Activated T-helper 2 cell treated with anti-CD3 and anti-CD28 coated beads, Interferon-gamma antibody, Interleukin-2, Interleukin-4, amounts not matched to agents 10 μg/mL and 5 μg/mL and 100 μg/mL, durations not matched to agents 14 hours and 24 hours and 36 hours (primary cell): ENCODE measurements at places on chromosomes 6 and 20.

- no peaks in the 10 kb centered on the region for H3K4me1 ChIP-seq
- H3K36me3 ChIP-seq = no peaks in the 10 kb centered on the region
- DNase-seq = no peak
- no peak overlapping the region for H3K27ac ChIP-seq
- no peak overlapping the region for H3K4me3 ChIP-seq
- no peaks in the 10 kb centered on the region for H3K27me3 ChIP-seq
These were observed 218.9 kb downstream of the EYA4 start for GRCh38 chr6:133460101-133460500.

DNA sequence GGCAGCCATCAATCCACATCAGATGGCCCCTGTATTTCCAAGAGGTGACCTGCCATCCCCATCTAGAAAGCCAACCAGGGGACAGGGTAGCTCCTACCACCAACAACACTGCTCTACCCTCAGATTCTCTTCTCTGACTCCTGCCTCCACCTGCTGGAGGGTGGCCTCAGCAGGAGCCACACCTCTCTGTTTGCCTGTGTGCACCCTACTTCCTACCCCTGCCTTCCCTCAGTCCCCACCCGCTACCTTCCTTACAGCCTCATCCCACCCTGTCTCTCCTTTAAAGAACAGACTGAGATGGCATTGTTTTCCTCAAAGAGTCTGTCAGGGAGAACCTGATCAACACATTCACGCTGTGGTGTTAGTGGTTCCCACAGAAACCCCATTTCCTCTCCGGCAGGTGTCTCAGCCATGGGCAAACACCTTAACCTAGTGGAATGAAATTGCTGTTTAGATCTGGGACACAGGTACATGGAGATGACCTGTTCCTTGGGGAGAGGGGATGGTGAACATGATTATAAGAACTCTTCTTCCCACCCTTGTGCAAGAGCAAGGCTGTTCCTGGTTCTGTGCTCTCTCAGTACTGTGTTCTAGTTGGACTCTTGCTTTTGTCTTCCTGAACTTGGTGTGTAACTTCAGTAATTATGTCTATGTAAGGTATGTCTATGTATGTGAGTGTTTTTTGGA, 1.8 kb downstream of the ENTPD6 start:
- peaks cover 23% of the 10 kb centered on the region for H3K36me3 ChIP-seq
- peaks cover 26% of the 10 kb centered on the region for H3K4me1 ChIP-seq
- H3K4me3 ChIP-seq = peak overlapping the region; percentile 94
- no peaks in the 10 kb centered on the region for H3K27me3 ChIP-seq
- no peak overlapping the region for H3K27ac ChIP-seq

GRCh38 chr6:137320271-137320670, 101.1 kb upstream of the IFNGR1 start:
- H3K4me1 ChIP-seq = no peaks in the 10 kb centered on the region
- no peak overlapping the region for H3K4me3 ChIP-seq
- peaks cover 19% of the 10 kb centered on the region for H3K27me3 ChIP-seq

DNA sequence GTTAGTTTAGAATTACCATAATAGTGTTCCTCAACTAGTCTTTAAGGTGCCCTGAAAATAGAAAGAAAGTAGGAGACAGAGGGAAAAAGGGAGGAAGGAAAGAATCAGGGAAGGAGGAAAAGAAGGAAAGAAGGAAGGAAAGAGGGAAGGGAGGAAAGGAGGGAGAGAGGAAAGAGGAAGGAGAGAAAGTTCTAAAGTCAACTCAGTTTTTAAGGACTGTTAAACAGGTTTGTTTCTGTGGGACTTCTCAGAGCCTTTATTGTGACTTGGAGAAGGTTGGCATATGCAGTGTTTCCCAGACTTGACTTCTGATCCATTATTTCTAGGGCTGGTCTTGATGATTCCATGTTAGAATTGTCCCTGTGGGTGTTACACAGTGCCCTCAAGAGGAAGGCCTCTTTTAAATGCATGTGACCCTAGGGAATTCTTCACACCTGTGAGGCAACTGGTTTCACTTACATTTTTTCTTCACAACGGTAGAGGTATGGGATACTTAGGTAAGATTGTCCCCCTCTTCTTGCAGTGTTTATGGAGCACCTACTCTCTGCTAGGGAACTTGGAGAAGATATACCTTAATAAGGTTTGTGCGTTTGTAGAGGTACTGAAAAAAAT, 132.7 kb upstream of the GMDS start:
- H3K4me3 ChIP-seq = no peak overlapping the region
- no peaks in the 10 kb centered on the region for H3K27me3 ChIP-seq
- no peaks in the 10 kb centered on the region for H3K36me3 ChIP-seq
- DNase-seq = no peak
- H3K4me1 ChIP-seq = peaks cover 2% of the 10 kb centered on the region
- H3K27ac ChIP-seq = no peak overlapping the region

GRCh38 chr6:111487661-111488060, 4.6 kb upstream of the REV3L start:
- DNase-seq = no peak
- no peaks in the 10 kb centered on the region for H3K27me3 ChIP-seq
- H3K4me1 ChIP-seq = peaks cover 41% of the 10 kb centered on the region
- peak overlapping the region; percentile 72 for H3K27ac ChIP-seq
- H3K36me3 ChIP-seq = peaks cover 41% of the 10 kb centered on the region
- no peak overlapping the region for H3K4me3 ChIP-seq

DNA sequence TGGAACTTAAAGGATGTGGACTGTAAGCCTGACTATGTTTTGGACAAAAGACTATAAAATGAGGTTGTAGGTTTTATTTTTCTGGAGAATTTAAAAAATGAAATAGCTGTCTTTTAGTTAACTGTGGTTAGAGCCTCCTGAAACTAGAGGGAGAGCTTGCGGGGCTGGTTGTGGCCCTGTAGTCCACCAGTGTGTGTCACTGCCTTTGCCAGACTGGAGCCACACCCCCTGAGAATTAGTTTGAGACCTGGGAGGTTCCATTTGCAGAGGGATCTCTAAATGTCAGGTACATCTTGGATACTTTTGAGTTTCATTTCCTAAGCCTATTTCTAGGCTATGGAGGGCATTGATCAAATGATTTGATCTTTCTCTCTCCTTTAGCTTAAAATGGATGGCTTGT, 20.8 kb downstream of the ZC2HC1B start:
- no peak for DNase-seq
- peaks cover 4% of the 10 kb centered on the region for H3K27me3 ChIP-seq
- no peak overlapping the region for H3K4me3 ChIP-seq
- H3K4me1 ChIP-seq = no peaks in the 10 kb centered on the region
- H3K36me3 ChIP-seq = no peaks in the 10 kb centered on the region
- H3K27ac ChIP-seq = no peak overlapping the region

GRCh38 chr6:85463621-85464259, 13.9 kb downstream of the NT5E start:
- H3K4me1 ChIP-seq = peaks cover 74% of the 10 kb centered on the region
- H3K27me3 ChIP-seq = no peaks in the 10 kb centered on the region
- peak overlapping the region; percentile 93 for H3K27ac ChIP-seq

GRCh38 chr6:169668203-169668847, 33.5 kb downstream of the WDR27 start:
- no peak overlapping the region for H3K27ac ChIP-seq
- H3K36me3 ChIP-seq = peaks cover 7% of the 10 kb centered on the region
- H3K4me1 ChIP-seq = peaks cover 7% of the 10 kb centered on the region
- H3K27me3 ChIP-seq = no peaks in the 10 kb centered on the region
- DNase-seq = no peak
- H3K4me3 ChIP-seq = no peak overlapping the region

GRCh38 chr6:113653275-113653674, 203.9 kb upstream of the MARCKS start:
- no peak overlapping the region for H3K27ac ChIP-seq
- no peak for DNase-seq
- no peak overlapping the region for H3K4me3 ChIP-seq
- H3K4me1 ChIP-seq = no peaks in the 10 kb centered on the region

- H3K4me1 ChIP-seq = peaks cover 57% of the 10 kb centered on the region
- no peak for DNase-seq
- peak overlapping the region; percentile 74 for H3K27ac ChIP-seq
- peak overlapping the region; percentile 43 for H3K4me3 ChIP-seq
These were observed 23.3 kb downstream of the NAPB start for GRCh38 chr20:23397961-23398360.

- no peak for DNase-seq
- H3K27me3 ChIP-seq = no peaks in the 10 kb centered on the region
- H3K36me3 ChIP-seq = peaks cover 41% of the 10 kb centered on the region
These were observed 10.3 kb downstream of the PREX1 start for GRCh38 chr20:48817367-48818030.

GRCh38 chr20:36207602-36208001, 28.7 kb upstream of the AAR2 start:
- no peak overlapping the region for H3K4me3 ChIP-seq
- no peak overlapping the region for H3K27ac ChIP-seq
- H3K4me1 ChIP-seq = peaks cover 2% of the 10 kb centered on the region
- H3K27me3 ChIP-seq = peaks cover 6% of the 10 kb centered on the region
- no peaks in the 10 kb centered on the region for H3K36me3 ChIP-seq

DNA sequence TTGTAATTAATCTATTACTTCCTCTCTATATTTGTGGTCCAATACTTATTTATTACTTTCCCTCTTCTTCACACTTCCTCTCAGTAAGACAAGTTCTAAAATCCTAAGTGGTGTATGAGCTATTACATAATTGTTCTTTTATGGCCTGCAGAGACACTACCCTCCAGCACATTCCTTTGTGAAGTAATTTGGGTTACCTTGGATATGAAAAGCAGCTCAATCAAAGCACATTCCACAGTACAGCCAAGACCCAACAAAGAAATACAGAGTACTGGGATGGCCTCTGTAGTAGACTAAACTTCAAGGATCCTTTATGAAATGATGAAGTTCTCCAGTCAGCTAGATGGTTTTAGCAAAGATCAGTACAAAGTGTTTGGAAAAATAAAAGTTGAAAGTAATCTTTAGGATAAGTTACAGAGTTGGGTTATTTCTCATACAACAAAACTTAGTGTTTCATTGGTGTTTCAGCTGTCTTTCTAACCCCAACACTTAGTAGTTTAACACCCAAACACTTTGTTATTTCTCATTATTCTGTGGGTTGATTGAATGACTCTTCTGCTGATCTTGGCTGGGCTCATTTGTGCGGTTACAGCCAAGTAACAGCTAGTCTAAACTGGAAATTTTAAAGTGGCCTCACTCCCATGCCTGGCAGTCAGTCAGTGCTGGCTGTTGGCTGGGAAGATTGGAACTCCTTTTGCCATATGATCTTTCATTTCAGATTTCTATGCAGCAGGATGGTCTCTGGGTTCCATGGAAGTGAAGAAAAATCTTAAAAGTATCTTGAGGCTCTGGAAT, 161.5 kb upstream of the POU3F2 start:
- H3K36me3 ChIP-seq = no peaks in the 10 kb centered on the region
- no peaks in the 10 kb centered on the region for H3K27me3 ChIP-seq
- no peaks in the 10 kb centered on the region for H3K4me1 ChIP-seq
- no peak for DNase-seq
- H3K4me3 ChIP-seq = no peak overlapping the region

- DNase-seq = no peak
- H3K36me3 ChIP-seq = no peaks in the 10 kb centered on the region
- H3K4me3 ChIP-seq = no peak overlapping the region
- H3K27ac ChIP-seq = no peak overlapping the region
These were observed 161.0 kb downstream of the TRMT11 start for GRCh38 chr6:126147291-126147815.

- DNase-seq = no peak
- H3K4me3 ChIP-seq = no peak overlapping the region
- peaks cover 2% of the 10 kb centered on the region for H3K27me3 ChIP-seq
- no peaks in the 10 kb centered on the region for H3K36me3 ChIP-seq
- H3K4me1 ChIP-seq = no peaks in the 10 kb centered on the region
These were observed 122.5 kb downstream of the DST start for GRCh38 chr6:56520218-56520617.

- no peak overlapping the region for H3K4me3 ChIP-seq
- no peak overlapping the region for H3K27ac ChIP-seq
- DNase-seq = no peak
- H3K36me3 ChIP-seq = no peaks in the 10 kb centered on the region
These were observed 7.1 kb upstream of the TMEM181 start for GRCh38 chr6:158552796-158553138.

- peaks cover 2% of the 10 kb centered on the region for H3K27me3 ChIP-seq
- no peaks in the 10 kb centered on the region for H3K36me3 ChIP-seq
- DNase-seq = no peak
- no peaks in the 10 kb centered on the region for H3K4me1 ChIP-seq
These were observed 27.0 kb downstream of the KCNK15 start for GRCh38 chr20:44772636-44773035.

DNA sequence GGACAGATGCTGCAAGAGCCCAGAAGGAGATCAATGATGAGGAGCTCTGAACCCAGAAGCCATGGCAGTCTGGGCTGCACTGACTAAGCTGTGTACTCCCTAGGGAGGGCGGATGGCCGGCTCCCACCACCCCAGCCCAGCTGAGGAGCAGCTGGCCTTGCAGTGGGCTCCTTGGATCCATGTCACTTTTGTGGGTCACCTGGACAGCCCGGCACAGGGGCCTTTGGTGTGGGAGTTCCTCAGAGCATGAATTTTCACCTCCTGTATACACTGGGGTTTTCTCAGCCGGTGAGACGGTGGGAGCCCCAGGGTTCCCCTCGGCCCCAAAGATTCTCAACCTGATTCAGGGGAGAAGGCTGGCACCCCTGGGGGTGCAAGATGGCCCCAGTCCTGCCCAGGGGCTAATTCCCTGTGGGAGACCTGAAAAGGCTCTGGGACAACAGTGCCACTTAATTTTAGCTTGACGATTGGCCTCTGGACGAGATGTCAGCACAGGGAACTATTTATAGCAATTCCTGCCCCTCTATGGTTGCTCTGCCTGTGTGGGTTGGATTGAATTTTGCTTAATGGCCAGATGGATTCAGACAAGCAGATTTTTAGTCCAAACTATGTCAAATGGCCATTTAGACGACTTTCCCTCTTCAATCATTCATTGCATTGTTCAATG, 121.6 kb upstream of the PMEPA1 start:
- H3K4me1 ChIP-seq = no peaks in the 10 kb centered on the region
- no peak for DNase-seq
- no peak overlapping the region for H3K4me3 ChIP-seq
- no peaks in the 10 kb centered on the region for H3K27me3 ChIP-seq

GRCh38 chr6:33061987-33062386, 11.5 kb downstream of the HLA-DPA1 start:
- DNase-seq = no peak
- H3K27ac ChIP-seq = no peak overlapping the region
- peaks cover 17% of the 10 kb centered on the region for H3K27me3 ChIP-seq
- peaks cover 2% of the 10 kb centered on the region for H3K4me1 ChIP-seq
